CMK (cell line): ENCODE measurements at places on chromosomes 11 and 22.

- no peak for DNase-seq
Observed at GRCh38 chr11:123856444-123856843, 29.0 kb downstream of the TMEM225 start.

- no peak for DNase-seq
Observed at GRCh38 chr22:37519268-37520195, at the start of gene CARD10. Gene CARD10, minus strand, starts transcription at chr22:37519415. Its CDS starts 215 bp downstream, at chr22:37519200.

GRCh38 chr11:69903211-69903610, 84.0 kb upstream of the FGF3 start:
- no peak for DNase-seq

- no peak for DNase-seq
Observed at GRCh38 chr11:8987446-8987845, 16.4 kb downstream of the NRIP3 start.

- no peak for DNase-seq
Observed at GRCh38 chr11:65565624-65566453, 4.4 kb upstream of the ZNRD2 start.

DNA sequence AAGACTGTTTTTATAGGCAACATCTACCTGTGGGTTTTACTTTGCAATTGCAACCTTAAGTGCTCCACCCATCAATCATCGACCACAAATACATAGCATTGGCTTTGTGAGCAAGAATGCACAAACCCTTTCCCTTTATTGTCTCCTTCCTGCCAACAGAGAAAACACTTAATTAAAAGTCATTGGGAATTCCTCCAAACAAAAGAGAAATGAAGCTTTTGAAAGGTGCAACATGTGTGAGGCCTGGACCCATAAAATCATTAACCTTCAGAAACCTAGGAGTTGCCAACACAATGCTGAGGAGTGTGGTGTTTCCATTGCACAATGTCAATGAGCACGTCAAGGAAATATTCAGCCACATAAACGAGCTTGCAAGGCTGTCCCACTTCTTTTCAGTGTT, 223.2 kb downstream of the BLID start:
- DNase-seq = no peak

DNA sequence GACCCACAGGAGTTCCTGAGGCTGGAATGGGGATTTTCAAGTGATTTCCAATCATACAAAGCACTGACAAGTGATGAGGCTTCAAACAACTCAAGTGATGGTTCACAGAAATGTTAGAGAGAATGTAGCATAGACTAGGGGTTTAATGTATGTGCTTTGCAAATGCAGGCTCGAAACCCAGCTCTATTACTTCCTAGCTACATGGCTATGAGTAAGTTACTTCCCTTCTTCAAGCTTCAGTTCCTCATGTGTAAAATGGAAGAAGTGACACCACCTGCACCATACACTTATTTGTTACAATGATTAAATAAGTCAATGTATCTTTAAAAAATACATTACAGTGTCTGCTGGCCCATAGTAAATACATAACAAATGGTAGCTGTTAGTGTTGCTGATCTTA, 139.8 kb downstream of the CCDC81 start:
- DNase-seq = no peak

- DNase-seq = no peak
Observed at GRCh38 chr22:49906071-49906798, 12.0 kb downstream of the ALG12 start.

DNA sequence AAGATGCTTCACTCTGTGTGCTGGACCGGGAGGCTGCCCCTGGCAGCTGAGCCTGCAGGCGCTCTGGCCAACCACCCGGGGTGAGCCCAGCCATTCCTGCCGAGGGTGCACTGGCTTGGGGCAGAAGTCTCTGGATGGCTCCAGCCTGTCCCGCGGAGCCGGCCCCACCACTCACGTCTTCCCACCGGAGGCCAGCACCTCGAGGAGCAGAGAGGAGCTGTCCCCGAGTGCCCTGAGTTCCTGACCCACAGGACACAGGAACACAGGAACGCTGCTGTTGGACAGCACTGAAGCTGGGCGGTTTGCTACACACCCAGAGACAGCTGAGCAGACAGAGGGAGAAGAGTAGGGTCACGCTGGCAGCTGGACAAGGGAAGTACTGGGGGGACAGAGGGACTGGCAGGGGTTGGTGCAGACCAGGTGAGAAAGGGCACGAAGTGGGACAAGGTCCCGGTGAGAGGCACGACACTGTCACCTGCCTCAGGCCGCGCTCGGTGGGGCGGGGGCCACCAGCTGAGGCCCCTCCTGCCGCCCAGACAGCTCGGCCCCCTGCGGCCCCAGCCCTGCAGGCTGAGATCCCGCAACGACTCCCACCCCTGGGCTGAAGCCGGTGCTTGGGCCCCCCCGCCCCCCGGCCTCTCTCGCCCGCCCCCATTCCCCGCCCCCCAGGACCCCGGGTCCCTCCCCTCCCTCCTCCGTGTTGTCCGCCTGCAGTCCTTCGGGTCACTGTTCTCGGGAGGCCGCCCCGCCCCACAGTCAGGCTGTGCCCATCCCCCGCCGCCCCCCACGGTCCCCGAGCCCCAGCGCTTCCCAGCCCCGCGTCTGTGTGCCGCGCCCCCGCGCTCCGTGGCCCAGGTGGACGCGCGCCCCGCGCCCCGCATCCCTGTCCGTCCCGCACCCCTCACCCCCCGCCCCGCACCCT, 624 bp upstream of the B4GALNT4 start:
- DNase-seq = no peak
